ENCODE measurements at places on chromosomes 5 and 9.

DNA sequence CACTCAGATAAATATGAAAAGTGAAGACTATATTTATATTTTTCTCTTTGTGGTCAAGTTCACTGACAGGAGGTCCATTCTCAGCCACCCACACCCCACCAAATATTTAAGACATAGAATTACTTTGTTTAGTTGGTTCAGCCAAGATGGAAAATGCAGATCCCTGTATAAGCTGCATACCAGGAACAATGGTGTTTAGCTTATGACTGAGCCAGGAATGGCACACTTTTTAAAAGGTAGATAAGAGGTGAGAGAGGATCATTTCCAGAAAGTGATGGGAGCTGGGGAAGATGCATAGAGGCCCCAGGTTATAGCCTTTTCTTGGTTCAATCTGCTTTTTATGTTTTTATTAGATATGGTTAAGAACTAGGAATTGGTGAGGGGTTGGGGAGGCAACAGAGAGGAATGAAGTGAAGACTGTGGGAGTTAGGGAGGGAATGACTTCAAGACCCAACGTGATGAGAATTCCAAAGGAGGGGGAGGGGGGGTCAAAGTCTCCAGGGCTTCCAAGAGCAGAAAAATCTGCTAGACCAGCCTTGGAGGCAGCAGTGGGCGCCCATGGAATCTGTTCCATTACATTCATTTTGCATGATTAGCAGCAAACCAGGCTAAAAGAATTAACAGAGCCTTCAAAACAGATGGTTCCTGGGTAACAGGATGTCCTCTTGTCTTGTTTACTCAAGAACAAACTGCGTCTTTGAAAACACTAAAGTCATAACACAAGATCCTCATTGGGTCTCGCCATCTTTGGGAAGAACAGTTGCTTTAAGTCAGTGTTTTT is 95.2 kb downstream of the FGF1 start:
- DNase-seq: no peak

DNA sequence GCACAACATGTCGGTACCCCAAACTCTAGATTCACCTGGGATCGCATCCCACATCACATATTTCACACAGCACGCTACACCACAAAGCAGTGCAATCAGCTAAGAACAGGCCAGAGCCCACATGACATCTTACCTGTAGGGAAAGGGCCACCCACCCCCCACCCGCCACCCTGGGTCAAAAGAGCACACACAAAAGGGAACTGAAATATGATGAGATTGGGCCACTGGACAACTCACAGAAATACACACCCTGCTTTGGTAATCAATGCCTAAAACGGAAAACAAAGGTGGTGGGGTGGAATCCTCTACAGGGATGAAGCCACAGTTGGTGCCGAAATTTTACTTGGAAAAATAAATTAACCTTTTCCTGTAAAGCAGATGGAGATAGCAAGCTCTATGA is 13.1 kb downstream of the RETREG1 start:
- DNase-seq: no peak

DNA sequence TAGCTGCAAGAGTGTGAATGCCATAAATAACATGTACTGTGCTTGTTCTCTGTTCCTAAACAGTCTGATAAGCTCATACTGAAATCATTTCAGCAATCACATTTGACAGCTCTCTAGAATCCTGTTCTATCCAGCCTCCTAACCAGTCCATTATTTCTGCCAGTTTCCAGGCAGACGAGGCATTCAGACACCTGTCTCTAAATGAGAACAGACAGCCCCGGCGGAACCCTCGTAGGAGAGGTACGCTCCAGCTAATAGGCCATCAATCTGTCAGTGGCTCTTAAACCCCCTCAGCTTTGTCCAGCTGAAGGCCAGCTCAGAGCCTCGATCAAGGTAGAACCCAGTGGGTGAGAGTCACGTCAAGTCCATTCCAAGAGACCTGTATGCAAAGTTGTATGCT is 272.3 kb downstream of the GLIS3 start:
- DNase-seq: no peak

DNA sequence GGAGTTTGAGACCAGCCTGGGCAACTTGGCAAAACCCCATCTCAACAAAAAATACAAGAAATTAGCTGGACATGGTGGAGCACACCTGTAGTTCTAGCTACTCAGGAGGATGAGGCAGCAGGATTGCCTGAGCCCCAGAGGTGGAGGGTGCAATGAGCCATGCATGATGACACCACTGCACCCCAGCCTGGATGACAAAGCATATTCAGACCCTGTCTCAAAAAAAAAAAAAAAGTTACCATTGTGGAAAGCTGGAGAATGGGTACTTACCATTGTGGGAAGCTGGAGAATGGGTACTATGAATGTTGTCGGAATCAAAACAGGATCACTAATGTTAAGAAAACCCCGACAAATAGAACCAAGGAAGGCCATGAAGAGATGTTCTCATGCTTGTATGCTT is 25.7 kb downstream of the HINT1 start:
- DNase-seq: no peak

DNA sequence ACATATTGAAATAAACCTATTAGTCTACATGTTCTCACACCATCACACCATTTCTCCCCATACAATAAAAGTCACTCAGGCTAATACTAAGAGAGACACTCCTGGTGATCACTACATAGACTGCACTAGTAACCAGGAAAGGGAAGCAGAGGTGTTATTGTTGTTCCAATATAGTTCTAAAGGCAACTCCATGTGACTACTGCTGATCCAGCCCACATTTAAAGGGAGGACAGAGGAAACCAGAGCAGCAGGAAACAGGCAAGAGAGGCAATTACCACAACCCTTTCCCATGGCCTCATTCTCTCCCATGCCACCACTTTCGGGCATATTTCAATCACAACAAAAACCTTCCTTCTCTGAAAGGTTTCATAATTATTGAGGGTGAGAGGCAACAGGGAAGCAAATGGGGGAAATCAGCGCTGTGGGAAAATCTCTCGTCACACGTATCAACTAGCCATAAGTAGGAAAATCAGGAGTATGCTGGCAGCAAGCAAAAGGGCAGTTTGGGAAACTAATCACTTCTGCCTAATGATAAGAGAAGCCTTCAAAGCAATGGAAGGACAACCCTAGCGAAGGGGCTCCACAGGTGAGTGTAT is 1.8 kb downstream of the UBAP2 start:
- DNase-seq: no peak

DNA sequence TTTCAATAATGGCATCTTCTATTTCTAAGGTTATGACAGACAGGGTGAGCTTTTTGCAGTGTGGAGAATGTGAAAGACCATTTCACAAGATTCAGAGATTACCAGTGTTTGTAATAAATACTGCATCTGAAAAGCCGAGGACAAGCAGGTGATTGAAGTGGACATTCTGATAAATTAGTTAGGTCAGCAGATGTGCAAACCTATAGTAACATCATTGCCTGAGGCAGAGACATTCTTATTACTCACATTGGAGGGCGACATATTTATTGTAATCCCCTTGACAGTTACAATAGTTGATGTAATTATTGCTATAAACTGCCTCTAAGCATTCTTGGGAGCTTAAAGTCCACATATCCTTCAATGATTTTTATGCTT is 3.3 kb downstream of the RASGRF2 start:
- no peak for DNase-seq

- no peak for DNase-seq
Observed at GRCh38 chr9:16275795-16276624, 594.5 kb downstream of the BNC2 start.

- DNase-seq: no peak
Observed at GRCh38 chr5:124231230-124231629, 515.2 kb downstream of the ZNF608 start.

GRCh38 chr5:33758737-33759136 is 133.1 kb downstream of the ADAMTS12 start:
- no peak for DNase-seq

DNA sequence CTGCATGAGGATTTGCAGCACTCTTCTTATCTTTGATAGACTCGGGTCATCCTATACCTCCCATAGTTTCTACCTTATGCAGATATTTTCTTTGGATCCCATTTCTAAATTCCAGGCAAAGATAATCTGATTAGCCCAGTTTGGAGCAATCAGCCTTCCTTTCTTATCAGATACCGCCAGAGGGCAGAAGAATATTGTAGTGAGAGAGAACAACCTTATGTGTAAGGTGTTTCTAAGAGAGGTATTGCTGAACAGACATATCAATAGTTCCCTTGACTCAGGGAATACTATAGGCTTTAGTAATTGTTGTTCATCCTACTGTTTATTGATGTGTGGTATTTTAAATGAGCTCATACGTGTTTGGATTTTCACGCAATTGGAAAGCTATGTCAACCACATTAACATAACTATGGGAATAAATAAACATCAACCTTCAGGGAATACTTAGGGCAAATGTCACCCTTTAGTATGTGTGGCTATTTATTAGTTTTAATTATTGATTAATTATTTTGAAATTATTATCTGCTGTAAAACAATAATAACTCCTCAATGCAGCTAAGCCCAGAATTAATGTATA is 1435.2 kb upstream of the CDH9 start:
- no peak for DNase-seq

GRCh38 chr5:125316391-125316790 is 570.0 kb upstream of the ZNF608 start:
- no peak for DNase-seq

GRCh38 chr9:92558612-92559374 is 23.0 kb upstream of the ECM2 start:
- DNase-seq: no peak

- DNase-seq: peak; percentile 25
Observed at GRCh38 chr5:123359454-123360200, 63.6 kb downstream of the CEP120 start.

- DNase-seq: no peak
Observed at GRCh38 chr5:31291323-31291854, 97.9 kb downstream of the CDH6 start.

GRCh38 chr9:82763656-82764055 is 299.3 kb downstream of the RASEF start:
- no peak for DNase-seq

DNA sequence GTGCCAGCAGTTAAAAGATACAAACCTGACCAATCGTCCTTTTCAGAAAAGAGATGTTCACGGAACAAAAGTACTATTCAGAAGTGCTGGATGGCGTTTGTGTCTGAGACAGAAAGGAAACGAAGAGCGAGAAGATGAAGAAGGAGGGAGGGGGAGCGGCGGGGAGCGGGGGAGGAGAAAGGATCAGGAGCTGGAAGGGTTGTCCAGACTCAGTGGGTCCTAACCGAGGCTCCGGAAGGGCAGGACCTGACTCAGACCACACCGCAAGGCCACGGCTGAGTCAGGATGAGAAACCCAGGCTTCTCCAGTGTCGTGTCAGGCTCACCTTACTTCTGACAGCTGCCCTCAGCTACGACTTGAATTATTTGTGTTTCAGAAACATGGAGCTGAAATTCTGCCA is 46.2 kb downstream of the PAX5 start:
- no peak for DNase-seq

DNA sequence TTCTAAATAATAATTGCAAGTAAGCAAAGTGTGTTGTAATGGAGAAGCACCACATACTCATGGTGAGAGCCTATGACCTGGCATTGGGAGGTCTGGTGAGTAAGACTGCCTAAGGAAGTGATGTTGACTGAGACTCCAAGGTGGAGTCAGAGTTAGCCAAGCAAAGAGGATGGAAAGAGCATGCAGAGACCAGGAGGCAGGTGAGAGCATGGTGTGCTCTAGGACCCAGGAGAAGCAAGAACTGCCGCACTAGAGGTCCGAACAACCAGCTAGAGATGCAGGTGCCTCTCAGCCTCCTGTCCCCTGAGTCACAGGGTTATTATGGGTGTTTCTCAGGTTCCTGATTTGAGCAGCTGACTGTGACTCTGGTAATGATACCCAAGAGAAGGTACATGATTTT is 27.3 kb downstream of the ANP32B start:
- DNase-seq: no peak

DNA sequence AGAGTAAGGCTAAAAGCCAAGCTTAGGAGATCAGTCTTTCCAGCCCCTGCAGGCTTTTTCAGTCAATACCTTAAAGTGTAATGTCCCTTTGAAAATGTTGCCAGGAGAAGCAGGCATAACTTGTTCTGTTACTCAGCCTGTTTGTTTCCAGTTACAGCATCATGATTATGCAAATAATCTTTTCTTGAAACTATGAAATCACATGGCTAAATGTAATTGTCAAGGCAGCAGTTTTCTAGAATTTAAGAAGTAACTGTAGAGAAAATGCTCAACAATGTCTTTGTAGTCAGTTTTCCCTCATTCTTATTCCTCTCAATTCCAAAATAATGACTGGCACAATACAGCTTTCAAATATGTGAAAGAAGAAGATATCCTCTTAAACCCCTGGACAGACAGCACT is 1.9 kb upstream of the GPR107 start:
- DNase-seq: no peak

GRCh38 chr5:113150821-113151220 is 174.2 kb downstream of the DCP2 start:
- DNase-seq: no peak
